Frontal cortex (tissue), 4 donors: ENCODE measurements at places on chromosomes 16 and 17.

DNA sequence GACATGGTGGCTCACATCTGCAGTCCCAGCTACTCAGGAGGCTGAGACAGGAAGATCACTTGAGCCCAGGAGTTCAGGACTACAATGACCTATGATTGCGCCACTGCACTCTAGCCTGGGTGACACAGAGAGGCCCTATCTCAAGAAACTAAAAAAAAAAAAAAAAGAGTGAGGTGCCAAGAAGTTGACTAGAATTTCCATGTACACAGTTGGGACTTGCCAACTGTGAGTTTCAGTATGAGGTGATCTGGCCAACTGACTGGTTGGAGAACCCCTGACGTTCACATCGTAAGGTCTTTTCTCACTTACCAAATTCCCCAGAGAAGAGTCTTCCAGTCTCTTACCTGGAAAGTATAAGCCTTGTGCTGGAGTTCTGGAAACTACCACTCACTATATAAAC, 3.1 kb upstream of the MED11 start:
- no peak for DNase-seq

- DNase-seq = no peak
Measured at GRCh38 chr17:80778716-80779115, 212.9 kb upstream of the CHMP6 start.

GRCh38 chr17:76381633-76382350, 2.6 kb upstream of the SPHK1 start:
- no peak for DNase-seq

DNA sequence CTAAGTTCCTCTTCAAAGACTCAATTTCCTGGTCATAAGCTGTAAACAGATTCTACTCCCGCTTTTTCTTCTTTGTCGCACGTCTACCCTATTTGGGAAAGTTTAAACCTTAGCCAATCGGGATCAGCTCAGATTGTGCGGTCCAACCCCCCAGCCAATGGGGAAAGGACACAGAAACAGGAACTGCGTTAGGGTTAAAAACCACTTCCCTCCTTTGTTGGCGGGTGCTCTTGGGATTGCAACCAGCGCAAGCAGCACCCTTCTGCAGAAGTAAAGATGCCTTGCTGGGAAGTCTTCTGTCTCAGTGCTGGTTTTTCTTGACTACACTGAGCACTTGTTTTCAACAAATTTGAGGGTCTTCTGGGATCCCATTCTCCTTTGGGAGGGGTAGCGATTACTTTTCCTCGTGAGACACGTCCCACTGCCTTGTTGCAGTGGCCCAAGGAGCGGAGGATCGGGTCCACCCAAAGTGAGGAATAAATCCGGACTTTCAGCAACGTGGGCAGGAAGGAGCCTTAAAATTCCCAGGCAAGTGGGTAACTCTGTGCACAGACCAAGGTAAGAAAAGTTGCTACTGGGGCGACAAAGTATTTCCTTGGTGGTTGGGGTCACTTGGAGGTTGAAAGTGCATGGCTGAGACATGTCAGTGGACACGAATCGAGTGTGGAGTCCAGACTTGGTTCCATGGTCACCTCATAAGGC, 1.0 kb upstream of the YPEL3 start:
- DNase-seq = no peak

- no peak for DNase-seq
Measured at GRCh38 chr17:14107889-14108288, 38.6 kb downstream of the COX10 start.

DNA sequence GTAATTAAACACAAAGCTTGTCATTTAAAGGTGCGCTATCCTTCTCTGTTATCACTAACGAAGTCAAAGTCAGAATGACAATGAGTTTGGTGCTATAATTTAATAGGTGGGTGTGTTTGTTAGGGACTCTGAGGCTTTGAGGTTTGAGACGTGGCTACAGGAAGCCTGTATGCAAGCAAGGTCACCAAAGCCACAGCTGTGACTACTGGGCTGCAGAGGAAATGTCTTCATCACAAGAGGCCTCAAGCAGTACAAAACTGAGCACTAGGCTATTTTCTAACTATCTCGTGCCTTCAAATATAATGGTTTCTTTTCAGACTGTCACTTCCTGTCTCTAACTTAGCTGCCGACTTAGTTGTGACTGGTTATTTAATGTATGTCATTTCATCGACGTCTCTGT, 141.2 kb downstream of the AATF start:
- DNase-seq = no peak

DNA sequence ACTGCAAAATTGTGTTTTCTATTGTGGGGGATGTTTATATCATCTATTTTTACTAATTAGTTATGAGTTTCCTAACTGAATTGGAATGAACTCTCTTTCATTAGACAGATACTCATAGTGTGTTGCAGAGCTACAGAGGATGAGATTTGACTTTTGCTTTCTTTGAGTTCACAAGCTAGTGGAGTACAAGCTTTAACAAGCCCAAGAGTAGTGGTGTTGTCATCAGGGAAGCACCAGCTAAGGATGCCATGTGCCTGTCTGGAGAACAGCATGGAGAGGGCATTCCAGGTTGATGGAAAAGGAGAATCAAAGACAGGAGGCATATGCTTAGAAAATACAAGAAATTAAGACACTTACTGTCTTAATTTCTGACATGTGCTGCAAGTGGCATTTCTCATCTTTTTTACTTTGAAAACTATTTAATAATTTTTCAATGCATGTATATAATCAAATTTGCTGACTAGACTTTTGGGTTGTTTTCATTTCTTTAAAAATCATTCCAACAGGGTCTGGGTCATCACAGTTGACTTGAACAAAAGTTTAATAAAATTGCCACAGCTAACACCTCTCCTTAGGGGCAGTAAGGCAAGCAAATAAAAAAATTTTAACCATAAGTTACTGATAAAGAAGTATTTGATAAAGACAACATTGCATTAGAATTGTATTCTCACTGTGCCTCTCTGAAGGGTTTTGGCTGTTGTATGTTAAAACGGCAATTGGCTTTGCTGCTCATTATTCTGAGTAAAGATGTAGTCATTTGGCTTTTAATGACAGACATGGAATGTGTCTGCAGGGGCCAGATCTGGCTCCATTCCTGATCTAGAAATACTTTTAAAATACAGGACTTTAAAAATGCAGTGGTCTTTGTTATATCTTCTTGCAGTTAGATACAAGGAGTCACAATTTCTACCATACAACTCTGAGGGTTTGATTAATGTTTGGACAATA, 323.7 kb upstream of the CDH11 start:
- DNase-seq = no peak
